Glomerular endothelial cell (primary cell): ENCODE measurements at places on chromosomes 5 and 9. TPM values are rescaled to one million over a fixed set of nuclear protein-coding genes. Genes with fewer than 3 reads are reported as not detected.
A peak's percentile ranks its signal among the peaks of the same experiment; 100 is the strongest.

DNA sequence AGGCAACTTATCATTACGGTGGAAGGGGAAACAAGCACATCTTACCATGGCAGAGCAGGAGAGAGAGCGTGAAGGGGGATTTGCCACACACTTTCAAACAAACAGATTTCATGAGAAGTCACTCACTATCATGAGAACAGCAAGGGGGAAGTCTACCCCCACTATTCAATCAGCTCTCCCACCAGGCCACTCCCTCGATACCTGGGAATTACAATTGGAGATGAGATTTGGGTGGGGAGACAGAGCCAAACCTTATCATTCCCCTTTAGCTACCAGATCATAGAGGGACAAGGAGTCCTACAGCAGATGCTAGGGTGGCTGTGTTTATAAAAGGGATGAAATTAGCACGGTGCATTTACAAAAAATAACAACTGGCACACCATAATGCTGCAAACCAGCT, 2149.4 kb upstream of the ACO1 start:
- DNase-seq: no peak

- DNase-seq: no peak
These were observed 751.2 kb upstream of the ZNF608 start for GRCh38 chr5:125497651-125498050.

The TAF11L10 gene
- total RNA-seq: not detected in 2 replicates

- no peak for DNase-seq
These were observed 625.1 kb upstream of the NUDT12 start for GRCh38 chr5:104187656-104188055.

- no peak for DNase-seq
These were observed 25.7 kb upstream of the UGCG start for GRCh38 chr9:111870774-111871498.

GRCh38 chr5:172454358-172455086, at the start of gene SH3PXD2B:
SH3PXD2B (minus strand) TSS chr5:172454525; CDS start chr5:172454352, 173 bp downstream.
- no peak for DNase-seq

GRCh38 chr9:99925541-99925940, 19.1 kb downstream of the STX17 start:
- DNase-seq: no peak

The TSSK1B gene
- not detected in 2 replicates for total RNA-seq

DNA sequence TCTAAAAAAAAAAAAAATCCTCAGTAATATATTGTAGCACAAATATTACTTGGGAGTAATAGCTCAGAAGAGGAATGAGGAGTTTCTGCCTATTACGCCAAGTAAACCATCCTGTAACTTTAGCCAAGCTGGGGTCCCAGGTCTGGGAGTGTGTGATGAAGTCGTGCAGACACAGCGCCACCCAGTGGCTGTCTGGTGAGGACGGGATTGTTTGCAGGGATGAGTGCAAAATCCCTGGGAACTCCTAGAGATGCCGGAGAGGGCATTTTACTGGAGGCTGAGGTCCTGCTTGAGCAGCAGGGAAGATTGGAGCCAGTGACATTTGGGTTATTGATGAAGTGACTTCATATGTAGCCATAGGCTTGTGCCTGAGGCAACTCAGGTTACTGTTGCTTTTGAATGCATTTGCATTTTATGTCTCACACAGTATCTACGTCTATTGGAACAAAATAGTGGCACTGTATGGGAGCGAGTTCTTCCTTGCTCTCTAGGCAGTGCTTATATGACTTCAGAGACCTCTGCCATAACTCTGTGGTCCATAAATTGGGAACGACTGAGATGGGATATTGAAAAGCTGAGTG, 72.8 kb downstream of the PSAT1 start:
- peak; percentile 45 for DNase-seq

The GMCL2 gene
- total RNA-seq: not detected in 2 replicates

- no peak for DNase-seq
These were observed 34.8 kb downstream of the TRPC7 start for GRCh38 chr5:136330353-136331038.

GRCh38 chr9:93268551-93269314, 84.8 kb downstream of the WNK2 start:
- DNase-seq: no peak

DNA sequence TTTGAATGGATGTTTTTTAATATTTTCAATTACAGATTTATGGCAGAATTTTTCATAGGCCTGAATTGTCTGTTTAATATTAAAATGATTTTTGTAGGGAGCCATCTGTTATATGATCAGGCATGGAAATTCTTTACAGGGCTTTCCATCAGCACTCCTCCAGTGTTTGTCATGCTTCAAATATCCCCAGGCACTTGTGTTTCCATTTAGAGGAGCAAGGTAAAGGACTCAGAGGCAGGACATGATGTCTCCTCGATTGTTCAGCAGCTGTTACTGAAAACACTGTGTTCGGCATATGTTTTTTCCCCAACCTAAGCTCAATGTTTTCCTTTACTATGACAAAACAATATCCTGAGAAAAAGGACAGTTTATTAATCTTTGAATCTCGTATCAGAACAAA, 172.3 kb upstream of the RFX3 start:
- no peak for DNase-seq

- DNase-seq: no peak
These were observed 253.9 kb upstream of the DMAC1 start for GRCh38 chr9:8053501-8053900.

GRCh38 chr9:8673830-8674229, 874.3 kb upstream of the DMAC1 start:
- no peak for DNase-seq

- no peak for DNase-seq
These were observed 404.8 kb downstream of the MAN2A1 start for GRCh38 chr5:110094548-110094947.

DNA sequence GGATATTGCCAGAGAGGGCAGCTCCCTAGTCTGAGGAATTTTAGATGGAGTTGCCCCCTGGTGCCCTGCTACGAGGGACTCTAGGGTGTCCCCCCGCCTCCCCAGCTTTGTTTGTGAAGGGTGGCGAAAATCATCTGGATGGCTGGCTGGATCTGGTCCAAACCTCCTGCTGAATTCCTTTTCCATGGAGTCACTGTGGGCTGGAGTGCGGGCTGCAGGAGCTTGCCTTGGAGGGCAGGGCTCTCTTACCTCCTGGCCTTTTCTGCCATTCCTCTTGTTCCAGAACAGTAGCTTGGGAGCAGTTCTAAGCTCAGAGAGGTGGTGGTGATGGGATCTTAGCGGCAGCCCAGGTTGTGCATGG, 2.1 kb downstream of the SYNPO start:
- no peak for DNase-seq

DNA sequence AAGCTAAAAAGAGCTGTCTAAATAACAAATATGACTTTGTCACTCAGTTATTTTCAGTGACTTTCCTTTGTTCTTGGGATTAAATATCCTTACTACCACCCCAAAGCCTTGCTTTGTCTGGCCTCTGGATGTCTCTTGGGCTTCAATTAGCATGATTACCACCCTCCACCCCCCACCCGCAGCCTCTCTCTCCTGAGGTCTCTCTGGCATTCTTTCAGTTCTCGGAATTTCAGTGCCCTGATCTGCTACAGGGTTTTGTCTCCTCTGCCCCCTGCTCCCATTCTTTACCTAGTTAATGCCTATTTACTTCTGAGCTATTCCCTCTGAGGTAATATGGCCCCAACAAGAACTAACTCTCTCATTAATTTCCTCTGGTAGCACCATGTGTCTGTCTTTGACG, 376.4 kb downstream of the DEPDC1B start:
- no peak for DNase-seq

DNA sequence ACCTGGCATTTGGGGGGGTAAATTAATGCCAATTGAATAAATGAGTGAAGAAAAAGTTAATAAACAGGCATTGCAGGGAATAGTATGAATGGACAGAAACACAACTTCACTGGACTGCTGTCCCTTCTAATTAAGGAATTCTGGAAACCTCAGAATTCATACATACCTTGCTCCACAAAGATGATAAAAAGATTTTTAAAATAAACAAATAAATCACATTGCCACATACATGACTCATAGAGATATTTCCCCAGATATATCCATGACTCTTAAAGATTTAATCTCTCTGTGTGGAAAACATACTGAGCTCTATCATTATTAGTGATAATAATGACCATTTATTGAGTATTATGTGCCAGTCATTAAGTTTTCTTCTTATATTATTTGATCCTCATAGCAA, 469.0 kb upstream of the MEF2C start:
- DNase-seq: no peak

GRCh38 chr9:111662576-111663300, 1.3 kb downstream of the GNG10 start:
- no peak for DNase-seq

DNA sequence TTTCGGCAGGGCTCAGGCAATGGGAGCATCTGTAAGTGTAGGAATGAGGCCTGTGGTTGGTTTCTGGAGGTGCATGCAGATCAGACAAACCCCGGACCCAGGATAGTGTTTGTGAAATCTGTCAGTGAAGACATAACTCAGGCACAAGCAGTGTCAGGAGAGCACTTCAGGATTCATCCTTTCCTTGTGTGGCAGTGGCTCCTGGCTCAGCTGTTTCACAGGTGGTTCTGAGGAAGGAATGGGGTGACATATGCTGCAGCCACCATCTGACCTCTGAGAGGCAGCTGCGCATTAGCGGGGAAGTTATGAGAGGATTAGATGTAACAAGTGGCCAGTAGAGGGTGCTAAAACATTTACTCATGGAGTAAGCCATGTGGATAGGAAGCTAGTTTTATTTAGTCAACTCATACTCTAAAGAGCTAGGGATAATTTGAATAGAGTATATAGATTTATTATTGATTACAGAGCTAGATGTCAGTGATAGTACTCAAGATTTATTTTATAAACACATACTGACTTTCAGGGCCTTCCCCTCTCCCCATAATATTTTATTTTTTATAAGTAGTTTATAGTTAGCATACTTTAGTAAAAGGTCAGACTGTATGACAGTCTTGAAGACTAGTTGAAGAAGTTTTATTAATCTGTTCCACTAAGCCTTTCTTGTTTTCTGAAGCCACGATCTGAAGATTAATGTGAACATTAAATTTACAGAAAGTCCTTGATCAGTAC, 28.4 kb downstream of the NNT start:
- DNase-seq: peak; percentile 39

The RNF208 gene
- total RNA-seq: 0.76 and 2.9 TPM in 2 replicates

GRCh38 chr5:132054697-132055440, 5.6 kb upstream of the IL3 start:
- DNase-seq: no peak

DNA sequence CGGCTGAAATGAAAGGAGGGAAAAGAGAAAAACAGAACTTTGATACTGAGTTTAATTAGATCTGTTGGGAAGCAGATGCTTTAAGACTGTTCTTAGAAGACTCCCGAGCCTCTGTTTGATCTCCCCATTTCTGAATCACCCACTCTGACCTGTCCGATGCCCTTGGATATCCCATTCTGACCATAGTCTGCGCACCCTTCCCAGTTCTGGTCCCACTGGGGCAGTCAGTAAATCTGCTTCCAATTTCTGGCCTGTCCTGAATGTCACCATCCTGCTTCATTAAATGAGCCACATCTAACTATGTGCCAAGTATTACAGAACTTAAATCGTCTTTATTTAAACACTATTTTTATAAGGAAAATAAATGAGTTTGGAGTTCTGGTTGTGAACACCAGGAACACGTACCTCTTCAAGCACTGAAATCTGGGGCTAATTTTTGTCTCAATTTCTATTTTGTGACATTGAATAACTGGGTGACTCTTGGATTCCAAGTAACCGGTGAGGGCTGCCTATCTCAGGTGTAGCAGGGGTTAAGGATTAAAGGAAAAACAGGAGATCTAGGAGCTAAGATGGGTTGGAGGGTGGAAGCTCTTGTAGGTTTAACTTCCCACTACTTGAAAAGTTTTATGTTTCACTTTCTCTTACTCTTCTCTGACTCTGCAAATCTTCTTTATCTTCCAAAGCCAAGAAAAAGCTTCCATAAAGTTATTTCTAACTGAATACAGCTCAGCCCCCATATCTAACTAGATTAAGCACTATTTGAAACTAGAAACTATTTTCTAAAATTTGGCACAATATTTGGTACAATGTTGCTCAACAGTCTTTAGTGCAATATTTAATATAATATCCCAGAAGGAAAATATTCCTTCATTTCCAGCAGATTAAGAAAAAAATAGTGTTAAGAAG, 40.1 kb downstream of the ALDH1A1 start:
- DNase-seq: no peak

DNA sequence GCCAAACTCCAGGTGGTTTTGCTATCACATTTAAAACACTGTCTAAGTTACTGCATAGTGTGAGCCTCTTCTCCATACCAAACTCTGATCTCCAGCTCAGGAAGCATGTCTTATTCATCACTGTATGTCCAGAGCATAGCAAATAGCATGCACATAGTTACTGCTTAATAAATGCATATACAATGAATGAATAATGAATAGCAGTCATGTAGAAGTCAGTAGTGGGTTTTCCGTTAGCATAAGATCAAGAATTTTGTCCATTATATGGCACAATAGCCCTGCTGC, 329.4 kb downstream of the ARRDC3 start:
- peak; percentile 22 for DNase-seq

The GCNT4 gene
- 0.39 and 0.41 TPM in 2 replicates for total RNA-seq

- DNase-seq: no peak
These were observed 103.4 kb upstream of the SPRY4 start for GRCh38 chr5:142428036-142428772.

The EFCAB9 gene
- not detected in 2 replicates for total RNA-seq

The PCDHGC3 gene
- total RNA-seq: 24.3 and 43.0 TPM in 2 replicates

The FBLL1 gene
- 0.39 and 1.8 TPM in 2 replicates for total RNA-seq

DNA sequence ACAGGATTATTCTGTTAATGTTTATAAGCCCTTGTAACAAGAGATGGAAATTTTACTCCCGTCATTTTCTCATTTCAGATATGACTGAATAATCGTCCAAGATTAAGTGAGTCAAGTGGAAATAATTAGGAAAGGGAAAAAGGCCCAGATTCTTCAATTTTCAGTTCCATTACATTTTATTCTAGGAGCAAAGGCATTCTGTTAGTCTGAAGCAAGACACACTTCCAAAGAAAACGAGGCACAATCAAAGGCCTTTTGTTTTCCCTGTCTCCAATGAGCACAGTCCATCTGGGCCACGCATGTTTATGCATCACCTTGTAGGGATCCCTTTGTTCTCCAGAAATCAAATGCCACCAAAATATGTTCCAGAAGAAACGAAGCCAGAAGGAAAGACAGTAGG, 382.9 kb upstream of the RFX3 start:
- DNase-seq: no peak

DNA sequence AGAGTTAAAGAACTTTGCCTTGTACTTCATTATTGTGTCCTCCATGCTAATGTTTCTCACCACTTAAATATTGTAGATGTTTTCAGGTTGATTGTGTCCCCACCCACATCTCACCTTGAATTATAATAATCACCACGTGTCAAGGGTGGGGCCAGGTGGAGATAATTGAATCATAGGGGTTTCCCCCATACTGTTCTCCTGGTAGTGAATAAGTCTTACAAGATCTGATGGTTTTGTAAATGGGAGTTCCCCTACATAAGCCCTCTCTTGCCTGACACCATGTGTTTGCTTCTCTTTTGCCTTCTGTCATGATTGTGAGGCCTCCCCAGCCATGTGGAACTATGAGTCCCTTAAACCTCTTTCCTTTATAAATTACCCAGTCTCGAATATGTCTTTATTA, 248.3 kb downstream of the FBXL7 start:
- no peak for DNase-seq

The NAIF1 gene
- 6.8 and 8.4 TPM in 2 replicates for total RNA-seq
